ENCODE measurements at places on chromosomes 6 and 20. TPM values are rescaled to one million over a fixed set of nuclear protein-coding genes. Genes with fewer than 3 reads are reported as not detected.

- DNase-seq = no peak
These were observed 102.6 kb downstream of the CD109 start for GRCh38 chr6:73798592-73798991.

- DNase-seq = no peak
These were observed 247.8 kb upstream of the TCF21 start for GRCh38 chr6:133641104-133641503.

DNA sequence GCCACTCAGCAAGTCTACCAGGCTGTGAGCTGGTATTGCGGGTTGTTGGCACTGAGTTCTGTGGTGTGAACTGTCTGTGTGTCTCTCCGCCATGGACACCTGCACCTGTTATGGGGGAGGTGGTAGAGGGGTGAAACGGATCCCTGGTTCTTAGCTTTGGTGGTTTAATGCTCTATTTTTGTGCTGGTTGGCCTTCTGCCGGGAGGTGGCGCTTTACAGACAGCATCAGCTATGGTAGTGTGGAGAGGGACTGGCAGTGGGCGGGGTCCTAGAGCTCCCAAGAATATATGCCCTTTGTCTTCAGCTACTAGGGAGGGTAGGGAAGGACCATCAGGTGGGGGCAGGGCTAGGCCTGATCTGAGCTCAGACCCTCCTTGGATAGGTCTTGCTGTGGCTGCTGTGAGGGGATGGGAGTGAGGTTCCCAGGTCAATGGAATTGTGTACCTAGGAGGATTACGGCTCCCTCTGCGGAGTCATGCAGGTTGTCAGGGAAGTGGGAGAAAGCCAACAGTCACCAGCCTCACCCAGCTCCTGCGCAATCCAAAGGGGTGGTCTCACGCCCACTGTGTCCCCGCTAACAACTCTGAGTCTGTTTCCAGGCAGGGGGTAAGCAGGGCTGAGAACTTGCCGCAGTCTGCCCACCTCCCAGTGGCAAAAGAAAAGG lies 154.3 kb downstream of the CCDC170 start:
- DNase-seq = no peak

ATP6V1G2 gene
- 1.6 TPM for total RNA-seq

DNA sequence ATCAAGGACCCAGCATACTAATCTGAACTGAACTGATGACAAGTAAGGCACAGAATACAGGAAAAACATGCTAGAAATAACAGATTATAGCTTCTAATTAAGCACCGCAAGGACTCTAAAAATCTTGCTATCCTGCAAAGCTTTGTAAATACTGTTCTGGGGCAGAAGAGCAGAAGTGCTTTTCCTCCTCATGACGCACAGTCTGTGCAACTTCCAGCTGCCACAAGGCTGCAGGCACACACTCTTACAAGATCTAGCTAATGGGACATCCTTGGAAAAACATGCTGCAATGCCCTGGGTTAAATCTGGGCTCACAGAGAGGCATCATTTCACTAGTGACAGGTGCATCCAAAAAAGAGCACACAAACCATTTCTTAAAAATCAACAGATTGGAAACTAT lies 188.6 kb downstream of the GJA10 start:
- DNase-seq = no peak

ARMC12 gene
- total RNA-seq = 1.8 TPM

All from type B pancreatic cell (in vitro differentiated cells).